ENCODE measurements at places on chromosomes 16 and 17.

DNA sequence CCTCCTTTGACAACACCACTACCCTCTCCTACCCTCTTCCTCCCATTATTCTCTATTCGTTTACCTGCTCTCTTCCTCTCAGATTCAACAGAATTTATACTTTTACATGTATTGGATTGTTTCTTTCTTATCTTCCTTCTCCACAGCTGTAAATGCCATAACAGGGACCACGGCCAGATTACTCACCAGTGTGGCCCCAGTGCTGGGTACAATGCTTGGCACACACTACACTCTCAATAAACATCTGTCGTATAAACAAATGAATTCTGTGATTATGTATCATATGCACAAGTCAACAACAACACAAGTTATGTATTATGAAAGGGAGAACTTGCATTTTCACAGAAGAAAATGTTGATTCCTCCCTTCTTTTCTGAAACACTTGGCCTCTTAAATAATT is 20.0 kb downstream of the AARSD1 start:
- DNase-seq: no peak

GRCh38 chr16:80197741-80198201 is 343.0 kb upstream of the DYNLRB2 start:
- no peak for DNase-seq

DNA sequence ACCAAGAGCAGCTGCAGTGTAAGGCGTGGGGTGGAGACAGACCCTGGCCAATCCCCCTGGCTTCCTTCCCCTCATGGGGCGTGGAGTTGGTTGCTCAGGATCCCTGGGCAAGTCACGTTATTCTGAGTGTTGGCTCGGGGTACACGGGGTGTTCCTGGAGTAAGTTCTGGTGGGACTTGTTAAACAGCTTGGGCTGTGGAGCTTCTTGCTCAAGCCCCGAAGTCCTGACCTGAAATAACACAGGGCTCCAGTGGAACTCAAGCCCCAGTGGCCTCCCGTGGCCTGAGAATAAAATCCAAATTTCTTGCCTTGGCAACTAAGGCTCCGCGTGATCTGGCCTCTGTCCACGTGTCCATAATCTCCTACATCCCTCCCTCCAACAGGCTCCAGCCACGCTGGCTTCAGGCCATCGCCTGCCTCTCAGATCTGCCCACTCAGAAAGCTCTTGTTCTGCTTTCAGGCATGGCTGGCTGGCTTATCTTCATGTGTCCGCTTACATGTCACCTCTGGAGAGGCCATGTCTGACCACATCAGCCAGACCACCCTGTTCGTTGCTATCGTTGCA is 49.3 kb upstream of the BCO1 start:
- DNase-seq: no peak

- DNase-seq: peak; percentile 100
Observed at GRCh38 chr17:47895856-47896671, at the start of gene SP2. Gene SP2, plus strand, starts transcription at chr17:47896236. Its CDS starts 51 bp downstream, at chr17:47896287.

GRCh38 chr17:63751806-63752205 is 10.2 kb upstream of the STRADA start:
- no peak for DNase-seq

GRCh38 chr17:82346342-82347300 is 12.4 kb upstream of the TEX19 start:
- DNase-seq: no peak

DNA sequence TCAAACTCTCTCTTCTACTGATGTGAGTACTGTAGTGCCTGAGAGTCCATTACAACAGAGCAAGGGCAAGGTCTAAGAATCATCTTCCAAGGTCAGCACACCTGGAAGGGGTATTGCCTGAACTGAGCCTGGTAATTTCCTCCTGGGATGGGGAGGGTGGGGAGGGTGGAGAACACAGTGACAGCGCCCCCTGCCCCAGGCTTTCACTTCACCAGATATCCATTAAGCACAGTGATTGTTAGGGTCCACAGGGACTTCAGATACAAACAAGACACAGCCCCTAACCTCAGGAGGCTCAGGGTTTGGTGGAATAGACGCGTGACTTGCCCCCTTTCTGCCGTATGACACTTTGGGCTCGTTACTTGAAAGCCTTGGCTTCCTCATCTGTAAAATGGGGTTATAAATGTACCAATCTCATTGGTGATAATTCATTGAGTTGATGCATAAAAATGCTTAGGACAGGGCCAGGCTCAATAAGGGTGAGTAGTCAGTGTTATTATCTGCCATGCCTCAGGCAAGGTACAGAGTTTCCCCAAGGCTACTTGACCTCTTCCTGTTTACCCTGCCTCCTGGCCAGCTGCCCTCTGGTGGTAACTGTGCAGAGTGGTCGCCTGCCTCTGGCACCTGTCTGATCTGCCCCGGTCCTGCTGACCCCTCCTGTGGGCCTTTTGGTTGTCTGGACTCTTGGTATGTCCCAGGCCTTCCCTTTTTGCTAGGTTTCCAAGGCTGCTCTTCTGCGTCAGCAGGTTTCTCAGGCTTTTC is 13.1 kb upstream of the BRD7 start:
- DNase-seq: no peak

- peak; percentile 46 for DNase-seq
Observed at GRCh38 chr17:78132084-78132676, 1.6 kb downstream of the TMC8 start.

DNA sequence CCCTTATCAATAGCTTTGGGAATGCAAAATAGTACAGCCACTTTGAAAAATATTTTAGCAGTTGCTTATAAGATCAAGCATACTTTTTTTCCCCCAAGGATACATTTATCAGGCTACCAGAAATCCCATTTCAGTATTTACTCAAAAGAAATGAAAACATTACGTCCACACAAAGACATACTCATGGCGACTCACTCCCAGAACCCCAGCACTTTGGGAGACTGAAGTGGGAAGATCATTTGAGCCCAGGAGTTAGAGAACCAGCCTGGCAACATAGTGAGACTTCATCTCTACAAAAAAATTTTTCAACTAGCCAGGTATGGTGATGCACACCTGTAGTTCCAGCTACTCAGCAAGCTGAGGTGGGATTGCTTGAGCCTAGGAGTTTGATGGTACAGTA is 5.9 kb downstream of the SKA2 start:
- no peak for DNase-seq

GRCh38 chr17:5619088-5619740 is 34.9 kb upstream of the NLRP1 start:
- DNase-seq: no peak

DNA sequence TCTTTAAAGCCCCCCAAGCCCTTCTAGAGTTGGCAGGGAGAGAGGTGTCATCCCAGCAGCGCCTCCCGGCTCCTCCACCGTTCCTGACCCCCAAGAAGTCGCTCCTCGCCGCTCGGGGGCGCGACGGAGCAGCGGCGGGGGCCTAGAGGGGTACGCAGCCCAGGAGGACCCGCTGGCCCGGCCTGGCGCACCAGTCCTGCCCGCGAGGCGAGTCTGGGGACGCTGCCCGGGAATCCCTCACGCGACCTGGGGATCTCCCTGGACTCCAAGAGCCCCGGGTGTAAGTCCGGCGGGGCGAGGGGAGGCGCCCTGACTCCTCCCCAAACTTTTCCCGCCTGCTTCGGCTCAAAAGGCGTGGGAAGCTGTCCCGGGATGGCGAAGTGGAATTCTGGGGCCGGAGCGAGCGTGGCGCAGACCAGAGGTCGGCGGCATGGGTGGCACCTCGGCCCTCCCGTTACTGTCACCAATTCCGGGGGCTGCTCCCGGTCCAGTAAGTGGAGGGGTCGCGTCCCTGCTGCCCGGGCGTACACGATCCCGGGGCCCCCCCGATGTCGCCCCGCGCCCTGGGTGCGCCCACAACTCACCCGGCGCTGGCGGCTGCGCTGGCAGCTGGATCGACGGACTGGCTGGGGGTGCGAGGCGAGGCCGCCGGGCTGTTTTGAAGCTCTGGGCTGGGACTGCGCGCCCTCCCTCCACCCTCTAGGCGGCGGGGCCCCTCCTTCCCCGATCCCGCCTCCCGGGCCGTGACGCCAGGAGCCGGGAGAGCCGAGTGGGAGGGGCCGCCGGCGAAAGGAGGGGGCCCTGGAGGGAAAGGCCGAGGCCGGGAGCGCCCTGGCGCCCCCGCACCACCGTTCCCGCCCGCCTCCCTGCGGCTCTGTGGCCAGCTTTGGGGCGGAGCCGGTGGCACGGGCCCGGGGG is at the start of gene EMP2:
EMP2 (minus strand) TSS at position 634 of the 918 bp plus-strand sequence. CDS start 32,981 bp downstream, outside the sequence.
- no peak for DNase-seq

DNA sequence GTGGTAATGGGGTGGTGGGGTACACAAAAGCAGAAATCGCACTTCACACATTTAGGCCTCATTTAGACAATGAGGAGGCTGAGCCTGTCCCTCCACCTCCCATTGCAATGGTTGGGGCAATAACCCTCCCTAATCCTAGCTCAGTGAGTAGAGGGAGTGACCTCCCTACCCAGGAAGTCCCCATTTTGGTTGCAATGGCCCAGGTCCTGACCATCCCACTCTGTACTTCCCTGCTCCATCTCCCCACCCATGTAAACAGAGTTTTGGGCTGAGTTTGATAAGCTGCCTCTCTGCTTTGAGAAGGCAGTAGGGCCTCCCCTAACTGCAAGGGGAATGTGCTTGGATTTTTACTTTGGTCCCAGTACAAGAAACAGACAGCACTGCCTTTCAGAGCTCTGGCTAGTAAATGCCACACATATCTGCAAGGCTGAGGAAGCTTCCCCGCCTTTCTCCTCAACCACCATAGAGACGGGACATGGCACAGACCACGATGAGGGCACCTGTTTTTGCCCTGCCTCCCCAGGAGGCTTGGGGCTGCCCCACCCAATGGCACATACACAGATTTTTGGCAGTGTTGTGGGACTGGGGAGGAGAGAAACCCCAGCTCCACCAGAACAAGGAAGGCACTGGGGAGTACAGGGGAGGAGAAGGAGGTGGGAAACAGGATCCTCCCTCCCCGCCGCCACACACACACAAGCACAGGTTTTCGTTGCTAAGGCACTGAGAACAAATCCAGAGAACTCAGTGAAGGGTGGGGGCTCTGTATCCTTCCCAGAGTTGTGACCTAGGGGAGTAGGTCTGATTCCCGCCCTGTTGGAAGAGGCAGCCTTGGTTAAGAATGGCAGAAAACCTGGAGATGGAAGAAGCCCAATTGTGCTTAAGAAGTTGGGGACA is 7.3 kb downstream of the VAT1 start:
- DNase-seq: no peak

DNA sequence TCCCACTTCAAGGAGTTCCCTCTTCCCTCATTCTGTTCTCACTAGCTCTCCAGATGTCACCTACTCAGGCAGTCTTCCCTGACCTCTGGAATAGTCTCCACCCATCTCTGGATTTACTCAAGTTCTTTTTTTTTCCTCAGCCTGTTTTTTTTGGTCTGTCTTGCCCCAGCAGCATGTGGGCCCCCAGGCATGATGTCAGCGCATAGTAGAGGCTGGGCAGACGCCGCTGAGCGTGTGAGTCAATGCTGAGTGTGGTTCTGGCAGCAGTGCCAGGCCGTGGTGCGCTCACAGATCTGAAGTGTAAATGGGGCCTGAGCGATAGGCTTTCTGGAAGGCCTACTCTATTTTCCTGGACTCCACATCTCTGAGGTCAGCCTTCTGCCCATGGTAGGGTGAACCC is 2.7 kb upstream of the KCNJ18 start:
- DNase-seq: no peak

DNA sequence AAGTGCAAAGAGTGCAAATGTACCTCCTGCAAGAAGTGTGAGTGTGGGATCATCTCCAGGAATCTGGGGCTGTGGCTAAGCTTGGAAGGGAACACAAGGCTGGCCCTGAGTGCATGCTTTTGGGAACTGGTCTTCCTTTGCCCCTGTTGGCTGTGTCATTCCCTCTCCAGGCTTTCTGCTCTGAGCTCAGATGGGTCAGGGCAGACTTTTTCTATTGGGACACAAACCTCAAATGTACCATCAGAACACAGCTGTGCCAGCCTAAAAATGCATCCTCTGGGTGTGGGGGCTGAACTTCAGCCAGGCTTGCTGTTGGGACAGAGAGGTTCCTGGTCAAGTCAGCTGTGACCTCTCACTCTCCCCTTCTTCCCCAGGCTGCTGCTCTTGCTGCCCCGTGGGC is 914 bp downstream of the MT1B start:
- DNase-seq: no peak

GRCh38 chr16:24721830-24722238 is 7.6 kb upstream of the TNRC6A start:
- peak; percentile 57 for DNase-seq

- peak; percentile 5 for DNase-seq
Observed at GRCh38 chr17:34378664-34379101, 15.7 kb upstream of the CCL1 start.

- no peak for DNase-seq
Observed at GRCh38 chr16:72197545-72197944, 25.6 kb upstream of the PMFBP1 start.

All from activated T-cell treated with anti-CD3 and anti-CD28 coated beads for 24 hours (primary cell).